ENCODE measurements at places on chromosomes 1 and 21. TPM values are rescaled to one million over a fixed set of nuclear protein-coding genes. Genes with fewer than 3 reads are reported as not detected.
A peak's percentile ranks its signal among the peaks of the same experiment; 100 is the strongest.

- no peak for DNase-seq
These were observed 164.4 kb downstream of the LIPI start for GRCh38 chr21:14046401-14046800.

GRCh38 chr1:195141294-195141693 is 1466.9 kb downstream of the KCNT2 start:
- DNase-seq = no peak

GRCh38 chr1:85578321-85579295 is 2.0 kb upstream of the CCN1 start:
- peak; percentile 39 for DNase-seq

DNA sequence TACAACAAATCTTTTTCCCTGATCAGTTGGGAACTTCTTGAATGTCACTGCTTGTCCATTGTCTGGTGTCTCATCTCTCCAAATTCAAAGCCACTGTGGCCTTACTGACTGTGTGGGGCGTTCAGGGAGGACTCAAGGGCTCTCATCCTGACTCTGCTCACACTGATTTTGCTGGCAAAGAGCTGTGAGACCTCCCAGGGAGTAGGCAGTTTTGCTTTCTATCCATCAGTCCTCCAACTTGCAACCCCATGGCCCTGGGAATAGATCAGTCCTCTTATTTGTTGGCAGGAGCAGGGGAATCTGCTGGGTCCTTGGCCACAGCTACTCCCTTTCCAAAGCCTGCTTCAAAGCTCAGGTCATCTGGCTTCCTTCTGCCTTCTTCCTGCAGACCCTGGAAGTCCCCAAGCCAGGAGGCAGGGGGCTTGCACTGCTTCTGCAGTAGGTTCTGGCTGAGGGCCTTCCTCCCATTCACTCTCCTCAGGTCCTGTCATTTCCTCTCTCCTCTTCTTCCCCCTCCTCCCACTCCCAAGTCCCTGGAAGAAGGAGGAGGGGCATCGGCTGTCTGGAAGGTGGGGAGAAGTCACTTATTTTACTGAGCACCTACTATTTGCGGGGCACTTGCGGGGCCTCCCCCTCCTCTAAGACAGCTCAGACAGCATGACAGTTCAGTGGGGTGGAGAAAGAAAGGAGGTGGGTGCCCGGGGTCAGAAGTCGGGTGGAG is 876 bp upstream of the NAV1 start:
- no peak for DNase-seq

- DNase-seq = no peak
These were observed 24.3 kb downstream of the F13B start for GRCh38 chr1:197042676-197043341.

DNA sequence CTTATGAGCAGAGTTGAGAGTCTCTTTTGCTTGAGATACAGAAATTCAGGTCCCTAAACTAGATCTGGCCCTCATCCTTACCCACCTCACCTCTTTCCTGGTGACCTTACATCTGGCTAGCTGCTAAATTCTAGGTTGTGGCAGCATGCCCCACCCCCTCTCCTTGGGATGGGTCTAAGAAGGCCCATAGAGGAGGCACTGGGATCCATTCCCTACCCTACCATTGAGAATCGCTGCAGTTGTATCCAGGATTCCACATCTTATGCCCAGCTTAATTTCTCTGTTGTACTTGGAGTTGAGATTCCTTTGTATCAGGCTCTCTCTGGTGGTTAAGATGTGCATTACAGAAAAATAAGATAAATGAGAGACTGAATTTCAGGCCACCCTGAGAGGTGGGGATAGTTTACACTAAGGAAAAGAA is 9.5 kb upstream of the TMEM39B start:
- no peak for DNase-seq

DNA sequence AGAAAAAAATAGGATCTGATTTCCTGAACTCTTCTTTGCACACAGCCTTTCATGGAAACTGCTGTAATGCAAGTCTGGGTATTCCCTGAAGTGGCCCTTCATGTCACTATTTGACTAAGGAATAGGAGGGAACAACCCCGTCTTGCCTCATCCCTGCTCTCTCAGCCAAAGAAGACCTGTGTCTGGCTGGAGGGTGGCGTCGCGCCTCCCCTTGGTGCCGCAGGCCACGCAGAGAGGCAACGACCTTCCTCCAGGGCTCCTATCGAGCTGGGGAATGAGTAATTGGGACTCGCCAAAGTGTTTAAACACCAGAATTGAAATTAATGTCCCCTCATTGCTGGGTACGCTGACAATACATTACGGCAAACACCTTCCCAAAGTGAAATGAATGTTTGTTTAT is 129.8 kb downstream of the PBX1 start:
- no peak for DNase-seq

Gene STIL
- 4.8 TPM for total RNA-seq

Gene RAB29
- total RNA-seq = 22.4 TPM

Gene SUSD4
- total RNA-seq = 0.64 TPM

Gene LCE4A
- not detected for total RNA-seq

Gene CLCA4
- 15.1 TPM for total RNA-seq

Gene LRRC3
- 2.0 TPM for total RNA-seq
